ENCODE measurements at places on chromosomes 3 and 15.

DNA sequence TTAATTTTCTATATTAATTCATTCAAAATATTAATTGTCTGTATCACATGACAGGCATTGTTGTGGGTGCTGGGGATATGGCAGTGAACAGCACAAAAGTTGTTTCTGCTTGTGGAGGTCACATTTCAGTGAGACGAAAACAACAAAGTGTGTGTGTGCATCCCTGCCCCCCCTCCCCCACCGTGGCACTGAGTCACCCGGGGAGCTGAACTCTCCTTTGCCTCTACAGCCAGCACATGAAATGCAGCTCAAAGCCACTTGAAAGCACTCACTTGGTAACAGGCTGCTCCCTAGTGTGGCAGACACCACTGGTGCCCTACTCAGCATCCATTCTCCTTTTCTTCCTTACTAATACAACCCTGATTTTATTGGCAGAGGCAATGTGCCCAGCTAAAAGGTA, 16.9 kb upstream of the SCAMP5 start:
- DNase-seq, result peak; percentile 34

GRCh38 chr3:21043139-21043538, 707.9 kb downstream of the ZNF385D start:
- no peak for DNase-seq

DNA sequence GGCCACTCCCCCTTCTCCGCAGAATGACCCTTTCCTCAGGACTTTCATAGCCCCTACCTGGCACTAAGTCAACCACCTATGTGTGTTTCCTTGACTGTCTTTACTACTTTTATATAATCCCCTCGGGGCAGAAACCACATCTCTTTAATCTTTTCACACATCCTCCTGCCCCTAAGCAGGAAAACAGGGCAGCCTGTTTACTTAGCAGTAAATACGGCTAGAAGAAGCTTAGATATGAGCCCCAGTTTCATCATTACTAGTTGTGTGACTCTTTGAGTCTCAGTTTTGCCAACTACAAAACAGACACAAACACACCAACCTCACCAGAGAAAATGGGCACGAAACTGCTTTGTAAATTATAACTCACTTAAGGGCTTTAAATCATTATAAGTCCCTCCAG, 98.3 kb downstream of the CYP19A1 start:
- no peak for DNase-seq

GRCh38 chr15:48522123-48522522, 123.4 kb downstream of the FBN1 start:
- no peak for DNase-seq

DNA sequence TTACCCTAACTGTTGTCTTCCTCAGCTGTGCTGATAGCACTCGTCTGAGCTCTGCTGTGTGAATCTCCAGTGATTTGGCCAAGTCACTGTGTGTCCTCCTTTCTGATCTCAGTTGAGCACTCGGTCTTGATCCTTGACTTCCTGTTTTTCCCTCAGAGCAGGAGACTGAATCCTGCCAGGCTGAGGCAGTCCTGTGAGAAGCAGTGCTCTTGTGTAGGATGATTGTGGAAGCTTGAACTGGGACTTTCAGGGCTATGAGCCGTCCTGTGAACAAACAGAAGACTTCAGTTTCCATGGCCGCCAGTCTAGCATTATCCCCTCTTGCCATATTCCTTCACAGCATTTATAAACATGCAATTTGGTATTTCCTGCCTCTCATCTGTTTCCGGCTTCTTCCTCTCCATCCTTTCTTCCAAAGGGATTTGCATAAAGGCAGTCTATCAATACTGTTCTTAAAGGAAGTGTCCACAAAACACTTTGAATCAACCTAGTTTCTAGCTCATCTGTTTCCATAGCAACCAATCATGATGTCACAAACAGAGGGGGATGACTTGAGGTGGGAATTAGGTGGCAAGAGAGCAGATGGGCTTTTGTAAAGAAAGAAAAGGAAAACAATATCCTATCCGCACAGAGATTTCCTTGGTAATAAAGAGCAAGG, 237.2 kb downstream of the AGBL1 start:
- no peak for DNase-seq

- DNase-seq, result no peak
These were observed 151.5 kb upstream of the BFSP2 start for GRCh38 chr3:133248389-133248788.

GRCh38 chr3:26915208-26915607, 292.6 kb downstream of the LRRC3B start:
- no peak for DNase-seq

- no peak for DNase-seq
These were observed 13.1 kb upstream of the TRMT10C start for GRCh38 chr3:101548527-101549105.

- DNase-seq, result no peak
These were observed 22.8 kb downstream of the MYO1E start for GRCh38 chr15:59349680-59350420.

DNA sequence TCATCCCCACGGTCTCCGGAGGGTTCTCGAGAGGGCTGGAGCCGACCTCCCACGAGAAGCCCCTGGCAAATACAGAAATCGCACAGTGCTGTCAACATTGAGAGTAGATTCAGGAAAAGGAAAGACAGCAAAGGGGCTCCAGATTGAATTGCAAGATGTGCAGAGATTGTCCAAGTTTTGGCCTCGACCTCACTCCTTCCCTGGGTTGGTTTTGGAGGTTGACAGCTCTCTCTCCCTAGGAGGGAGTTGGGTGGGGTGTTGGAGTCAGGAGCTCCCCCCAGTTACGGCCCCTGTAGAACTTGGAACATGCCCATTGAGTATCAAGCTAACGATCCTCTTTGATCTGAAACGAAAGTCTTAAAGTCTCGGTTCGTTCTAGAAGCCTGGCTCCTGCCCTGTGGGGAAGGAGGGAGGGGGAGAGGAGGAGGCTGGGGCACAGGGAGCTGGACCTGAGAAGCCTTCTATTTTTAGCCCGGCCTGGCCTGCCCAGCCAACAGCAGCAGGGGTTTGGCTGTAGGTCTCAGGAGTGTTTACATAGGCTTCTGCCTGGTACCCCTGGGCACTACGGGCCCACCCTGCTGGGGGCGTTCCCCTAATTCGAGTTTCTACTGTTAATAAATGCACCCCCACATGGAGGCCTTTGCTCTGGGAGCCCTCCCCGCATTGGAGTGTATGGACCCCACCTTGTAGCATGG, 672 bp upstream of the KY start:
- DNase-seq, result no peak

- no peak for DNase-seq
These were observed 239.4 kb upstream of the THRB start for GRCh38 chr3:24734019-24734418.
